ENCODE measurements at places on chromosomes 12 and 14.
A peak's percentile ranks its signal among the peaks of the same experiment; 100 is the strongest.

DNA sequence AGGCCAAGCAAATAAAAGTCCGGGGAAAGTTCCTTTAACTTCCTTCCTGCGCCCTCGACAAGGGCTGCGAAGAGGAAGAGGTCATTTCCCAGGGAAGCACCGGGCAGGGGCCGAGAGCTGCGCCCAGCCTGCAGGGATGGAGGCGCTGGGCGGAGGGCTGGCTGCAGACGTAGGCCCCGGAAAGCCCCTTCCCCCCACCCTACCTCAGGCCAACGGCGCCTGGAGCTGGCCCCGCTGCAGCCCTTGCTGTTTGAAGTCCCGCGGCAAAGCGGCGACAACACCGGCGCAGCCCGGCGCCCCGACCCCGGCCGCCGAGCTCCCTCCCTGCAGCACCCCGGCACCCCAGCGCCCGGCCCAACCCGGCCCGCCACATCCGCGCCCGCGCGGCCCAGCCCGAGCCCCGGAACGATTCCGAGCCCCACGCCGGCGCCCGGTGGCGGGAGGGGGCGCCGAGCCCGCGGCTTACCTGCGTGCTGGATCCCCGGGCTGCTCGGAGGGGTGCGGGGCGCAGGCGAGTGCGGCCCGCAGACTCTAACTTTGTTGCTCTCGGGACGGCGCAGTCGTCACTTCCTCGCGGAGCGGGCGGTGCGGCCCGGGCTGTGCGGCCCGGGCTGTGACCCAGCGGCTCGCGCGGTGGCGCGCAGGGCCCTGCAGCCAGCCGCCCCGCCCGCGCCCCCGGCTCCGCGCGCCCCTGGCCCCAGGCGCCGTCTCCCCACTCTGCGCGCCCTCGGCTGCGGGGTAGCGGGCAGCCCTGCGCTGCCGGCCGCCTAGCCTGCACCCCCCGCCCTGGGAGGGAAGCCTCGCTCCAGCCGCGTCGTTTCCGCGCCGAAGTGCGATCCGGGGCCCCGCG, 64.8 kb upstream of the PTGR2 start:
- H3K36me3 ChIP-seq, result peaks cover 7% of the 10 kb centered on the region
- H3K4me3 ChIP-seq, result peak overlapping the region; percentile 81
- peak; percentile 41 for DNase-seq
- no peaks in the 10 kb centered on the region for H3K27me3 ChIP-seq

DNA sequence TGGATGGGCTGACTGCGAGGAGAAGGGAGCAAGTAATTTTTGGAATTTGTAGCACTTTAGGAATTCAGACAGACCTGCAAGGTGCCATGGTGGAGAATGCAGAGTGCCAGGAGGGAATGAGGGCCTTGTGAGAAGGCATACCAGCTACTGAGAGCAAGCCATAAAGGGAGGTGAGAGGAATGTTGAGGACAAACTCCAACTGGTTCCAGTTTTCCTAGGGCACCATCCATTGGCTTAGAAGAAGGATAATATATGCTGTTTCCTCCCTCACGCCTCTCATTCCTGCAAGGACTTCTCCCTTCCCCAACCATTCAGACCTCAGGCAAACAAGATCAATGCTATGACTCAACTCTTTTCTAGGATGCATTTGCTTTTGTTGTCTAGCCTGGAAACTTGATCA, 11.2 kb upstream of the DAAM1 start:
- peaks cover 20% of the 10 kb centered on the region for H3K27me3 ChIP-seq
- H3K27ac ChIP-seq, result no peak overlapping the region
- H3K36me3 ChIP-seq, result no peaks in the 10 kb centered on the region
- H3K4me3 ChIP-seq, result no peak overlapping the region

DNA sequence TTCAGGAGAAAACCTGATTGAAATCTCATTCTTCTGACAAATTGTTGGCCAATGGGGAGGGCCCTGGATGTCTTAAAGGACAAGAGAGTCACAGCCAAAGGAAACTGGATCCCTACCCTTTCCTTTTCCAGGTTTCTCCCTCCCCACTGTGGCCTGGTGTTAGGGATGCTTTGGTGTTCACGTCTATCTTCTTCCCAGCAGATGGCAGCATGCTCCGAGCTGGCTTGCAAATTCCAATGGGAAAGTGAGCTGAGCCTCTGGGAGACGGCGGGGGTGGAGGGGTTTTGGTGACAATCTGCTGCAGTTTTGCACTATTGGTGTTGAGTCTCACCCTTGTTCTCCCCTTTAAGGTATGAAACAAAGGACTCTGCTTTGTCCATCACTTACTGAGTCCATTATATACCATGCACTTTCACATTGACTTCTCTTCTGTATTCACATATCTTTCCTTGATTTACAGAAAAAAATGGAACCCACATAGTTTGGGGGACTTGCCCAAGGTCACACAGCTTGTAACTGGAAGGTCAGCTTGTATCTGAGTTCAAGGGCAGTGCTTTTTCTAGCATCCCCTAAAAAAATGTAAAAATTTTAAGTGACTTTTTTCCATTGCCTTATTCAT, 39.3 kb downstream of the CCDC177 start:
- peaks cover 6% of the 10 kb centered on the region for H3K36me3 ChIP-seq
- H3K4me1 ChIP-seq, result no peaks in the 10 kb centered on the region
- H3K27me3 ChIP-seq, result peaks cover 18% of the 10 kb centered on the region

- peaks cover 7% of the 10 kb centered on the region for H3K36me3 ChIP-seq
- no peak overlapping the region for H3K27ac ChIP-seq
- peaks cover 28% of the 10 kb centered on the region for H3K4me1 ChIP-seq
- no peak overlapping the region for H3K4me3 ChIP-seq
- H3K27me3 ChIP-seq, result no peaks in the 10 kb centered on the region
- DNase-seq, result no peak
These were observed 8.1 kb downstream of the TXNRD1 start for GRCh38 chr12:104223712-104224111.

- no peaks in the 10 kb centered on the region for H3K27me3 ChIP-seq
- H3K36me3 ChIP-seq, result peaks cover 70% of the 10 kb centered on the region
- no peak overlapping the region for H3K4me3 ChIP-seq
- H3K27ac ChIP-seq, result no peak overlapping the region
- DNase-seq, result no peak
- H3K4me1 ChIP-seq, result peaks cover 21% of the 10 kb centered on the region
These were observed 50.7 kb downstream of the ELK3 start for GRCh38 chr12:96244826-96245225.

DNA sequence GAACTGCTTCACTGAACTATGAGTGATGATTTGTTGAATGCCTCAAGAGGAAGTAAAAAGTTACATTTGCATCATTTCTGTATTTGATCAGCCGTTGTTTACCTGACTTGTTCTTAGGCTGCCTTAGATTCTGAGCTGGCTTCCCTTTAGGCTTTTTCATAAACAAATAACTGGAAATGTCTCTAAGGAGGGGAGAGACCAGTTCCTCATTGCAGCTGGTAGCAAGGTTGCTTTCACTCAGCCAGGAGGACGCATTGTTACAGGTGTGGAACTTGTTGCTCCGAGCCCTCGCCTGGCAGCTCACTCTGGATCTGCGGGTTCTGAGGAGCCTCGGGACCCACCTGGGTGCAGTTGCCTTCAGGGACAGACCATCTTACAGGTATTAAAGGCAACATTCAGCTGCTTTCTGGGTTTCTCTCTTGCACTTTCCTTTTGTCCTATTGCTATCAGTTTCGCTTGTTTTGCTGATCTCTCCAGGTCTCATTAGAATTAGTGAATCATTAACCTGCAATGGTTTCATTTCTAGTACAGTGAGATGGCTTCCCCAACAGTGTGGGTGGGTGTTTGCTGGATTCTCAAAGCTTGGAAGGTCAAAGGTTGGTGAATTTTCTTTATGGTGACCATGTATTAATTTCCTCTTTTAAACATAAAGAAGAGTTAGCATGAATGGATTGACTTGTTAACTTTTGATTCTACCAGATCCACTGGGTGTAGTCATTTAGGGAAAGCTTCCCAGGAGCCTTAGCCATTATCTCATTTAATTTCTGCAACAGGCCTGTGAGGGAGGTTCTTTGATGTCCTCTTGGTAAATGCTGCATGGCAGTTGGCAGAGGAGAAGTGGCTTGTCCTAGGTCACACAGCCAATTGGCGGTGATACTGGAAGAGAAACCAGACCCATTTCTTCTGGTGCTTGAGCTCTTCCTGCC, at the start of gene PLEKHG7:
Gene PLEKHG7 (plus strand): TSS at position 236 of the 926 bp plus-strand sequence. CDS start 3,643 bp downstream, outside the sequence.
- H3K27me3 ChIP-seq, result no peaks in the 10 kb centered on the region
- no peak within 1 kb of the TSS for H3K4me3 ChIP-seq
- no peak for DNase-seq
- no peaks in the 10 kb centered on the region for H3K4me1 ChIP-seq
- no peaks in the 10 kb centered on the region for H3K36me3 ChIP-seq
- no peak within 1 kb of the TSS for H3K27ac ChIP-seq

GRCh38 chr12:76237086-76237701, 111.0 kb downstream of the BBS10 start:
- peak overlapping the region; percentile 67 for H3K27ac ChIP-seq
- no peaks in the 10 kb centered on the region for H3K27me3 ChIP-seq
- H3K36me3 ChIP-seq, result no peaks in the 10 kb centered on the region
- H3K4me3 ChIP-seq, result no peak overlapping the region
- DNase-seq, result peak; percentile 61
- H3K4me1 ChIP-seq, result peaks cover 24% of the 10 kb centered on the region

GRCh38 chr12:106774808-106775524, 484 bp downstream of the RIC8B start:
- H3K27me3 ChIP-seq, result peaks cover under 1% of the 10 kb centered on the region
- peaks cover 9% of the 10 kb centered on the region for H3K36me3 ChIP-seq

DNA sequence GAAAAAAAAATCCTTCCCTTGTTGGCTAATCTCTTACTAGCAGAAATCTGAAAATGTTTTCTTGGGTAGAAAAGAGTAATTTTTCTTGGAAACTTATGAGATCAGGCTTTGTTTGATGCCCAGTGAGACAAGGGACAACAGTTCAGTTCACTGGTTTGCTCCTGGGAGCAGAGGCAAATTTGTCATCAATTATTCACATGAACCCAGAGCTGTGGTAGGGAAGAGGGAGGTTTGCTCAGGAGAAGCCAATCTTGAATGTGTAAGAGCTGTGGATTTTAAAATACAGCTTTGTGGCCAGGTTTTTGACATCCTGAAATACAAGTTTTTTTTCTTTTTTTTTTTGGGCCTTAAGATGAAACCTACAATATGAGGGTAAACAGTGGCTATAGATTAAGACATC, 426.6 kb downstream of the ATP23 start:
- H3K4me1 ChIP-seq, result peaks cover 14% of the 10 kb centered on the region
- DNase-seq, result no peak
- no peak overlapping the region for H3K27ac ChIP-seq
- no peaks in the 10 kb centered on the region for H3K36me3 ChIP-seq

GRCh38 chr12:108803428-108804105, 53.8 kb downstream of the SSH1 start:
- no peaks in the 10 kb centered on the region for H3K4me1 ChIP-seq
- peak; percentile 88 for DNase-seq
- no peak overlapping the region for H3K27ac ChIP-seq
- H3K4me3 ChIP-seq, result no peak overlapping the region
- H3K27me3 ChIP-seq, result no peaks in the 10 kb centered on the region

- H3K27me3 ChIP-seq, result no peaks in the 10 kb centered on the region
- no peak for DNase-seq
- H3K36me3 ChIP-seq, result peaks cover 13% of the 10 kb centered on the region
- H3K4me1 ChIP-seq, result peaks cover 4% of the 10 kb centered on the region
- H3K4me3 ChIP-seq, result no peak overlapping the region
These were observed 66.7 kb downstream of the SETD3 start for GRCh38 chr14:99413911-99414310.

DNA sequence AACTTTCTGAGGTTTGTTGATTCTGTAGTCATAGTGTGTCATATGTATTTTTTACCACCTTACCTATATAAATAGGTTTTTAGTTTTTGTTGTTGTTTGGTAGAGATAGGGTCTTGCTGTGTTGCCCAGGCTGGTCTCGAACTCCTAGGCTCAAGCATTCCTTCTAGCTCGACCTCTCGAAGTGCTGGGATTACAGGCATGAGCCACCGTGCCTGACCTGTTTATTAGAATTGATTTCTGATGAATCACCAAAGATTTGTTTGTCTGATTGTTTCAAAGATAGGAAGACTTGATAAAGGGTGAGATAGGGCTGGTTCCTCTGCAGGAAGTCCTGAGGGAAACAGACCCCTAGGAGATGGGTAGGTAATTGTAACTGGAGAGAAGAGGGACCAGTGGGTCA, 481.6 kb downstream of the PCNX1 start:
- DNase-seq, result no peak
- H3K36me3 ChIP-seq, result peaks cover 10% of the 10 kb centered on the region
- no peaks in the 10 kb centered on the region for H3K27me3 ChIP-seq

- no peak overlapping the region for H3K27ac ChIP-seq
- no peaks in the 10 kb centered on the region for H3K36me3 ChIP-seq
- DNase-seq, result peak; percentile 4
- H3K27me3 ChIP-seq, result peaks cover 75% of the 10 kb centered on the region
- H3K4me3 ChIP-seq, result no peak overlapping the region
- peaks cover 6% of the 10 kb centered on the region for H3K4me1 ChIP-seq
These were observed 167.9 kb downstream of the PHETA1 start for GRCh38 chr12:111201036-111201435.

GRCh38 chr12:59164991-59165718, 244.9 kb upstream of the LRIG3 start:
- no peak overlapping the region for H3K27ac ChIP-seq
- no peaks in the 10 kb centered on the region for H3K4me1 ChIP-seq
- no peak overlapping the region for H3K4me3 ChIP-seq
- H3K36me3 ChIP-seq, result no peaks in the 10 kb centered on the region
- H3K27me3 ChIP-seq, result no peaks in the 10 kb centered on the region
- DNase-seq, result peak; percentile 56

GRCh38 chr14:73759183-73759713, 45.1 kb upstream of the PNMA1 start:
- DNase-seq, result peak; percentile 38
- no peaks in the 10 kb centered on the region for H3K27me3 ChIP-seq
- peaks cover 24% of the 10 kb centered on the region for H3K36me3 ChIP-seq
- H3K27ac ChIP-seq, result peak overlapping the region; percentile 89
- H3K4me3 ChIP-seq, result peak overlapping the region; percentile 86

GRCh38 chr12:8780389-8780788, 42.0 kb upstream of the A2ML1 start:
- no peak overlapping the region for H3K27ac ChIP-seq
- no peaks in the 10 kb centered on the region for H3K27me3 ChIP-seq
- DNase-seq, result peak; percentile 26
- H3K4me3 ChIP-seq, result no peak overlapping the region

- peaks cover 19% of the 10 kb centered on the region for H3K4me1 ChIP-seq
- H3K27me3 ChIP-seq, result no peaks in the 10 kb centered on the region
- H3K36me3 ChIP-seq, result no peaks in the 10 kb centered on the region
- H3K4me3 ChIP-seq, result peak overlapping the region; percentile 80
These were observed 51.1 kb downstream of the GTF2A1 start for GRCh38 chr14:81169711-81170103.

DNA sequence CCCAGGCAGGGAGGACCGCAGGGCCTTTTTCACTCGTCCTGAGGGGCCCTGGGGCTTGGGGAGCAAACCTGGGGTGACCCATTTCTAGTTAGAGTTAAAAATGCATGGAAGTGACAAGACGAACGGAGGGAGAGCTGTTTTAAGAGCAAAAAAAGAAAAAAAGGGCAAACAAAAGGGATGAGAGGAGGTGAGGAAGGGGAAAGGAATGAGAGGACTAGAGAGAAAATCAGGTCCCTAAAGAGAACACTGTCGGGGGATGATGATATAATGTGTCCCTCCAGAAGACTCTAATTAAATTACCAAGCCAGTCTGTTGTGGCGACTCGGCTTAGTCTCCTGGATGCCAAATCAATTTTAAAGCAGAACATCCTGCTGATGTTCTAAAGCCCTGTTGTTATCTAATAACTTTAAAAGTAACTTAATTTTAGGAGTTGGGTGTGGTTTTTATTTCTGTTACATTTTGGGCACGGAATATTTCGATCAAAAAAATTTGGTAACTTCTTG, 1.1 kb downstream of the ANO6 start:
- DNase-seq, result peak; percentile 27
- peak overlapping the region; percentile 89 for H3K4me3 ChIP-seq
- H3K27ac ChIP-seq, result peak overlapping the region; percentile 99

GRCh38 chr14:59905188-59905587, 14.8 kb upstream of the LRRC9 start:
- no peaks in the 10 kb centered on the region for H3K27me3 ChIP-seq
- H3K27ac ChIP-seq, result no peak overlapping the region
- no peak overlapping the region for H3K4me3 ChIP-seq
- H3K4me1 ChIP-seq, result no peaks in the 10 kb centered on the region
- no peaks in the 10 kb centered on the region for H3K36me3 ChIP-seq
